Stimulated activated CD8-positive, alpha-beta memory T cell treated with anti-CD3 and anti-CD28 coated beads, Interleukin-12 subunit alpha, Interleukin-12 subunit beta, amount 100 ng/mL, for 1 hour (primary cell): ENCODE measurements at places on chromosomes 13 and 19.

DNA sequence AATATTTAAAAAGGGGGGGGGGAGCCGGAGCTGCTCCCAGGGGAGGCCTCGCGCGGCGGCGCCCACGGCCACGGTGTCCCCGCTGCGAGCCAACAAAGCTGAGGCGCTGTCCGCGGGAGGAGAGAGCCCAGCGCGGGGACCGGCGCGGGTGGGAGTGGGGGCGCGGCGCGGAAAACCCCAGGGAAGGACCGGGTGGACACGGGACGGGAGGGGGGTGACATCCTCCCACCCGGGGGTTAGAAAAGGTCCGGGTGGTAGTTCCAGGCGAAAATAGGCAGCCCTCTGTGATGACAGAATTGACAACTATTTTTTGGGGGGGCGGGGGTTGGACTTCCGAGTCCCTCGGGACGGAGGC, 11.1 kb upstream of the SOX1 start:
- DNase-seq: no peak

DNA sequence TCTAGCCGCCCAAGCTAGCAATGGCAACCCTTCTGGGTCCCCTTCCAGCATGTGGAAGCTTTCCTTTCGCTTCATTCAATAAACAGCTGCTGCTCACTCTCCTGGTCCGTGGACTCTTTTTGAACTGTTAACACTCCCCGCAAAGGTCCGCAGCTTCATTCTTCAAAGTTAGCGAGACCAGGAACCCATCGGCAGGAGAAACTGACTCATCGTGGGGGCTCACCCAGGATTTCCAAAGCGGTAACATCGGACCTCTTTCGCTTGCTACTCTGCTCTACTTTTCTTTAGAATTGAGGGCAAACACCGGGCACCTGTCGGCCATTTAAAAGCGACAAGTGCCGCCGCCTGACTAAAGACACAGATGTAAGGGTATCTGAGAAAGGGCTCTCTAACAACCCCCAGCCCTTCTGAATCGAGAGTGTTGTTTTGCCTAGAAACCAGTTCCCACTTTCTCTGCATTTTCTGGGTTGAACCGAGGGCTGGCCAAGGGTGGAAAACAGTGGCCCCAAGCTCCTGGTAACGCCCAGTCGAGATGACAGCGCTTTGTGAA, 5.8 kb downstream of the UBA52 start:
- DNase-seq: no peak

DNA sequence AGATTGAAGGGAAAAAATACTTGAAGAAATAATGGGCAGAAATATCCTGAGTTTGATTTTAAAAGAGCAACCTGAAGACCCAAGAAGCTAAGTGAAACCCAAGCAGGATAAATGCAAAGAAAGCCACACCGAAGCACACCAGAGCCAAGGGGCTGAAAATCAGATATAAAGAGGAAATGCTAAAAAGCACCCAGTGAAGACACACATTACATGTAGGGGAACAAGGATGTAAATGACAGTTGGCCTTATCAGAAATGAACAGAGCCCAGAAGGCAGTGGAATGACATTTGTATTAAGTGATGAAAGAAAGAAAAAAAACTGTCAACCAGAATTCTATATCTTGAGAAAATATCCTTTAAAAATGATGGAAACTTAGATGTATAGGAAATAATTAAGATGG, 139.1 kb downstream of the SLC7A1 start:
- no peak for DNase-seq

- DNase-seq: no peak
These were observed 1.3 kb downstream of the SNAPC2 start for GRCh38 chr19:7921302-7921966.

DNA sequence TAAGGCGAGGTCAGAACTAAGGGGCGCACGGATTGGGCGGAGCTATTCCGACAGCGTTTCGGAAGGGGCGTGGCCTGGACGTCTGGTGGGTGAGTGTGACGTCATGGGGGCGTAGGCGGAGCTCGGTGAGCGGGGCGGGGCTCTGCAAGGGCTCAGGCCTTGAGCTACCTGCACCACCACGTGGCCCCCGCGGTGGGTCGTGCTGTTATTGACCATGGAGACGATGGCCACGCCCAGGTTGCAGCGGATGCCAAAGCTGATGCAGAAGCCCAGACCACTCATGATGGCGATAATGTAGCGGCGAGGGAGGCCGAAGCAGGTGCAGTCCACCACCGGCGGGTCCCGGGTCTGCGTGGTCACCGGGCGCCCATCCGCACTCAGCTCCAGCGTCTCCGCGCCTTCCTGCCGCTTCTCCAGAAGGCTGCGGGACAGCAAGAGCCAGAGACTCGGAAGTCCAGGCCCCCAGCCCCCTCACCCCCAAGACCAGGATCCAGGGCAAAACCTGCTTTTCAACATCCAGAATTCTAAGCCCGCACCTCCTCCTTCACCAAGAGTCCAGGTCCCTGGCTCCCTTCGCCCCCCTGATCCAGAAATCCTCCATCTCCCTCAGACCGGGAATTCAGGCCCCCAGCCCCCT, 4.8 kb downstream of the SLC17A7 start:
- DNase-seq: no peak

GRCh38 chr19:4149518-4150288, 3.7 kb upstream of the CREB3L3 start:
- no peak for DNase-seq
